Osteocyte (in vitro differentiated cells): ENCODE measurements at places on chromosomes 7 and 10. TPM values are rescaled to one million over a fixed set of nuclear protein-coding genes. Genes with fewer than 3 reads are reported as not detected.

DNA sequence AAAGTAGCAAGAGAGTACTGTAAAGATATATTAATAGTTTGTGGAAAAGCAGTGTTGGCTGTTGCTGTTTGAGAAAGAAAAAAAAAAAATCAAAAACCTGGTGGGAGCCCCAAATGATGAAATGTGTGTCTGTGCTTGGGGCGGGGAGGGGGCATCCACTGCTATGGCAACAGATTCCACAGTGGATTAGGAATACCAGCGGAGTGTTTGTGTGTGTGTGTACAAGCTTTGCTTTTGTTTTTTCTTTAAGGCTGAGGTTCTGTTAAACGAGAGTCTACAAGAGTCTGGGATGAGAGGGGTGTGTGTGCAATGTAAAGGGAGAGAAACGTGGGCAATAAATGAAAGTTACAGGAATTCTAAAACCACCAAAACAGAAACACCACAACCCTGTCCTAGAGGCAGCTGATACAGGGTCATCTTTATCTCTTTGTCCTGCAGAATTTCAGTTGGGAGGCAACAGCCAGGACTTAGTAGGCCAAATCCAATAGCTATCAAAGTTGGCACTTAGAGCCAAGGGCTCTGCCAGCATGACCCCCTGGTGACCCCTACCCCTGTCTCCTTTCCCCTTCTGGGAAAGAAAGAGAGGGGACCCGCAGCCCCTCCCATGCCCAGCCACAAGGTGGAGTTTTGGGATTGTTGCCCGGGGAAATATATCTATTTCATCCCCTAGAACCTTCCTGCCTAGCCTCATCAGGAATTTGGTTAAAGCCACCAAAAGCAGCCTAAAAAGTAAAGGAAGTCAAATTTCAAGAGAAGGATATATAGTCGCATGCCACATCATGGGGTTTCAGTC is 85.4 kb downstream of the OSBPL3 start:
- DNase-seq, result no peak

DNA sequence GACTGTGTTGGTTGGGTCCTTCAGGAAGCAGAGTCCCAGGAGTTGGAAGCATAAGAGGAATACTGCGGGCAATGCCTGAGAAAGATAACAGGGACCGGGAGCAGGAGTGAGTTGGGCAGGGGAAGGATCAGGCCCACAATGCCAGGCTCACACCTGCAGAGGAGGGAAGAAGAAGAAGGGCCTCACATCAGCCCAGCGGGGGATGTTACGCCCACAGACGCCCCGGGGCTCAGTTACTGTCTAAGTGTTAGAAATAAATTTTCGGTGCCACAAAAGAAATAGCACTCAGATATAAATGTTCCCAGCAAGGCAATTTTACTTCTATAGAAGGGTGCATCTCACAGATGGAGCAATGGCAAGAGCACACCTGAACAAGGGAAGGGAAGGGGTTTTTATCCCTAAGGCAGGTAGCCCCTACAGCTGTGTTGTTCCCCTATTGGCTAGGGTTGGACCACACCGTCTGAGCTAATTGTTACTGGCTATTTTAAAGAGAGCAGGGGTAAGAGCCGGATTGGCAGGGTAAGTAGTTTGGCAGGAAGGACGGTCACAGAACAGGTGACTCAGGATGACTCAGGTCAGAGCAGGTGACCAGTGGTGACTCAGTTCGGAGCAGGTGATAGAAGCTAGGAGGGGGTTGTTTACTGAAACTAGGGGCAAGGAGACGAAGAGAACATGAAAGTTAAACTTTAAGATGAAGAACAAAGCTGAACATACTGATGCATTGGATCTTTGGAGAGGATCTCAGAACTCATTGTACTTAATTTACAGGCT is at the start of gene NOS3:
Gene NOS3, plus strand, starts transcription at position 602 of the 771 bp plus-strand sequence. CDS start 2,787 bp downstream, outside the sequence.
- DNase-seq, result no peak

FAM237B gene
- not detected in 2 replicates for total RNA-seq

VWA2 gene
- not detected in 2 replicates for total RNA-seq

GRCh38 chr7:91949221-91950009 is 8.8 kb downstream of the AKAP9 start:
- no peak for DNase-seq

DNA sequence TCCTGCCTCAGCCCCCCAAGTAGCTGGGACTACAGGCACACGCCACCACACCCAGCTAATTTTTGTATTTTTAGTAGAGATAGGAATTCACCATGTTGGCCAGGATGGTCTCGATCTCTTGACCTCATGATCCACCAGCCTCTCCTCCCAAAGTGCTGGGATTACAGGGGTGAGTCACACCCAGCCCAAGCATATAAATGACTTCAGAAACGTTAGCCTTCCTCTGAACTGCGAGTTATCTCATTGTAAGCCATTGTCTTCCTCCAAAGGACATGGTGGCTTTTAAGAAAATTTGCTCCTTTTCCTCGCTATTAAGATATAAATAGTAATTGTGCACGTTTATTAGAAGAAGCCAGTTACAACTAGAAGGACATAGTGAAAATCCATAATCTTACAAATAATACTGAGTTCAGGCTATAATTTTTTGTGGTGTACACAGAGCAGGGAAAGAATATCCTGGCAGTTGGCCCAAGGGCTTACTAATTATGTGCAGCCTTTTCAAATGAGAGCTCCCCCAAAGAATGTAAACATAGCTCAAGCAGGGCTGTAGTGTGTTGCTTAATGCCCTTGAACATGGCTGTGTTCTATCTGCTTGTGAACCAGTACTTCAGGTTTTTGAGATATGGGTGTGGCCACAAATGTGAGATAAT is 495.8 kb downstream of the PARD3 start:
- DNase-seq, result no peak

DNA sequence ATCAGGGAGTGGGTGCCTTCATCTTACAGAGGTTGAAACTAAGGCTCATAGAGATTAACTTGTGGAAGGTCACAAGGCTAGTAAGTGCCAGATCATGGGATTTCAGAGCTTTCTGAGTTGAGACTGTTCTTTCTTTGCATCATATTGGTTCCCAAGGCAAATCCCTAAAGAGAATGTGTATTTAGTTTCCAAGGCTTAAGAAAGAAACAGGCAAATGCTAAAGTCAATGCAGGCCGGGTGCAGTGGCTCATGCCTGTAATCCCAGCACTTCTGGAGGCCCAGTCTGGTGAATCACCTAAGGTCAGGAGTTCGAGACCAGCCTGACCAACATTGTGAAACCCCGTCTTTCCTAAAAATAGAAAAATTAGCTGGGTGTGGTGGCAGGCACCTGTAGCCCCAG is 19.8 kb downstream of the CDK1 start:
- DNase-seq, result no peak

DNA2 gene
- 6.0 and 8.2 TPM in 2 replicates for total RNA-seq

TCAF2 gene
- 2.2 and 2.5 TPM in 2 replicates for total RNA-seq

WNT2 gene
- 9.5 and 11.5 TPM in 2 replicates for total RNA-seq

- no peak for DNase-seq
Observed at GRCh38 chr10:133275684-133276092, 980 bp downstream of the ADAM8 start.

ABCC2 gene
- 0.24 and 0.39 TPM in 2 replicates for total RNA-seq

GRCh38 chr7:157564517-157565177 is 227.8 kb downstream of the DNAJB6 start:
- DNase-seq, result no peak

DNA sequence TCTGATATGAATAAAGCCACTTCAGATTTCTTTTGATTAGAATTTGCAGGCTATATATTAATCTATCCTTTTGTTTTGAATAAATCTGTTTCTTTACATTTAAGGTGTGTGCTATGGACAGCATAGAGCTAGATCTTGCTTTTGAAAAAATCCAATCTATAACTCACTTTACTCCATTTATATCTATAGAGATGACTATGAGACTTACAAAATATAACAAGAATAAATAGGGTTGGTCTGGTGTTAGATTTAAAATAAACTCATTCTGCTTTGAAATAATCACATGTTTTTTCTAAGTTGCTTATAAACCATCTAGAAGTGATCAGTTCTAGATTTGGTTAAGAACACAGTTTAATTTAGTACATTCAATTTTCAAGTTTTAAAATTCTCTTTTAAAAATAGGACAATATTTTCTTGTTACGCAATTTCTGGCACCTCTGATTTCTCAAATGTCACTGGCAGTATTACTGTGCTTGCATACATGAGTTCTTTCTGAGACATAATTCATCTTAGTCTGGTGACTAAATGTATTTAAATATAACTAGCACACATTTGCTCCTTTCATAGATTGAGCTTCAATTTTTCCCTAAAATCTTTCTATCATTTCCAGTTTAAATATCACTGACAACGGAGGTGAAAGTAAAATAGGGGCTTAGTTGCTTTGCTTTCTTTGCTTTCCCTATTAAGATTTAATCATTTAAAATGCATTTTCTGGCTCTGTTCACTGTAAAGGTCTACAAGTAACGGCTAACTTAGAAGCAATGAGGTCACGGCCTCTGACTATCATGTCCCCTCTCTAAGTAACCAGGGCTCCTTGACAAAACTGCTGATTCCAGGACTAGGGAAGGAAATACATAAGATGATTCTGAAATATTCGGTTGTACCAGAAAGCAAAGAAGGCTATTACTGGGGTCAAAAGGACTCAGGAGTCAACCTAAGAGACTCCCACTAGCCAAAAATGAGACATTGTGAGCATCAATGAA is 89.3 kb downstream of the ICA1 start:
- no peak for DNase-seq

PNLIPRP3 gene
- total RNA-seq, result not detected in 2 replicates

DNA sequence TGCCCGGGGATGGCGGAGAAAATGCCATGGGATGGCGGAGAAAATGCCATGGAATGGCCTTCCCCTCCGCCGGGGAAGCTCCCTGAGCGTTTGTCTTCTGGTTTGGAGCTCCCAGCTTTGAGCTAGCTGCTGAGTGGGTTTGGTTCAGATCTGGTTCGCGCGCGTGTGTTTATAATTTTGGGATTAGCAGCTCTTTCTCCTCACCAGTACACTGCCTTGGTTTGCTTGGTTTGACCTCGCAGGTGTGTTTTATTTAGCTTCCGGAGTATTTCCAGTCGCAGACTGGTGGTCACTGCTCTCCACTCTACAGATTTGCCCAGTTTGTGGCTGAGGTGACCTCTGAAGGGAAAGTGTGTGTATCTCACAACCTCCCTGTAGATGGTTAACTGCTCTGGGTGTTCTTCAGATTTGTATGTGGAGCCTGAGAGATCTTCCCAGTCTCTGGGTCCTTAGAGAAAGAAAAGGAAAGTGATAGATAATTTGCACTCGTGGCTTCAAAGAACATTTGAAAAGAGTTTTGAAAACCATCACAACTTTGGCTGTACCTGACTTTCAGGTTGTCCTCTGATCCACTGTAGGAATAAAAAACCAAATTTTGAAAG is 597 bp downstream of the ZNF277 start:
- no peak for DNase-seq

GRCh38 chr10:63132651-63133055 is 475 bp upstream of the NRBF2 start:
- no peak for DNase-seq

FKBP6 gene
- not detected in 2 replicates for total RNA-seq

- no peak for DNase-seq
Observed at GRCh38 chr7:18177129-18177814, 149.6 kb upstream of the PRPS1L1 start.

CRTAC1 gene
- total RNA-seq, result 0.16 TPM in 2 replicates

DNA sequence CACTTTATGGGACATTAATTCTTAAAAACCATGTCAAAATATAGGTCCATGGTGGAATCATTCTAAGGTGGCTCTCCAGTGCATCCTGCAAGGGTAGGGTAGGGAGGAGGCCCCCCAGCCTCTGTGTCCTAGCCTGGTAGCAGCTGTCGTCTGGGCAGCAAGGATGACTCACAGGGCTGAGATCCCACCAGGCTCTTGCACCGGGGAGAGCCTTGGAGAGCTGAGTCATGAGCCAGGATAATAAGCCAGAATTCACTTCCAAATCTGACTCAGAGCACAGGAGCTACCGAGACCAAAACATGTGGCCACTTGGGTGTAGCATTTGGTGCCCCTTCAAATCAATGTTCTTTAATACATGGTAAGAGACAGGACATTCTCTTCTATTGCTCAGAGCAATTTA is 298.5 kb downstream of the NEBL start:
- DNase-seq, result no peak

- DNase-seq, result no peak
Observed at GRCh38 chr7:94288096-94288495, 106.6 kb upstream of the COL1A2 start.

- no peak for DNase-seq
Observed at GRCh38 chr7:129989466-129989865, 36.7 kb upstream of the UBE2H start.

DNA sequence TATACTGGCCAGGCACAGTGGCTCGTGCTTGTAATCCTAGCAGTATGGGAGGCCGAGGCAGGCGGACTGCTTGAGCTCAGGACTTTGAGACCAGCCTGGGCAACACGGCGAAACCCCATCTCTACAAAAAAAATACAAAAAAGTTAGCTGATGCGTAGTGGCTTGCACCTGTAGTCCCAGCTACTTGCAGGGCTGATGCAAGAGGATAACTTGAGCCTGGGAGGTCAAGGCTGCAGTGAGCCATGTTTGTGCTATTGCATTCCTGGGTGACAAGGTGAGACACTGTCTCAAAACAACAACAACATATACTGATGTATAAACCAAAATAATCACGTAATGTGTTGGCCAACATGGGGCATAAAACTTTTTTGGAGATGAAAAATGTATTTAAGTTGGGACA is 6.4 kb upstream of the NPM3 start:
- no peak for DNase-seq

GRCh38 chr10:84257343-84258020 is 12.6 kb downstream of the RGR start:
- peak; percentile 71 for DNase-seq

DNA sequence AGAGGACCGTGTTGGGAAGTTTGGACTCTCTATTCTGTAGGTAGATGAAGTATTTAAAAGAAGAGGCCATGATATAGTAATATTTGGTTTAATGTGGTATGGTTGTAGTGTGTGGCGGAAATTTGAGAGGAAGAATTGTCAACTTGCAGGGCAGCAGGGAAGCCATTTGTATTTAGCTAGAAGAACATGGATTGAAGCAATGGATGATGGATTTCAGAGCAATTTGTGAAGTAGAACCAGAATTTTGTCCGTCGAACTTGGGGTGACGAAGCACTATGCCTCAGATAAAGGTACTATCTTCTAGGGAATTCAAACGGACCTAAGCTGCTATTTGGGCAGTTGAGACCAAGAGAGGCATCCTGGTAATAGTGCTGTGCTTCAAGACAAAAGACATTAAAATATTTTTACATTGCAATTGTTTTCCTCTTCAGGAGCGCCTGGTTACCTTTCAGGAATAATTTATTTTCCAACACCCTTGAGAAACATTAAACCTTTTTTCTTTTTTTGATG is 615 bp upstream of the WBP1L start:
- no peak for DNase-seq

GRCh38 chr7:1721047-1721690 is 51.1 kb downstream of the ELFN1 start:
- DNase-seq, result no peak

DNA sequence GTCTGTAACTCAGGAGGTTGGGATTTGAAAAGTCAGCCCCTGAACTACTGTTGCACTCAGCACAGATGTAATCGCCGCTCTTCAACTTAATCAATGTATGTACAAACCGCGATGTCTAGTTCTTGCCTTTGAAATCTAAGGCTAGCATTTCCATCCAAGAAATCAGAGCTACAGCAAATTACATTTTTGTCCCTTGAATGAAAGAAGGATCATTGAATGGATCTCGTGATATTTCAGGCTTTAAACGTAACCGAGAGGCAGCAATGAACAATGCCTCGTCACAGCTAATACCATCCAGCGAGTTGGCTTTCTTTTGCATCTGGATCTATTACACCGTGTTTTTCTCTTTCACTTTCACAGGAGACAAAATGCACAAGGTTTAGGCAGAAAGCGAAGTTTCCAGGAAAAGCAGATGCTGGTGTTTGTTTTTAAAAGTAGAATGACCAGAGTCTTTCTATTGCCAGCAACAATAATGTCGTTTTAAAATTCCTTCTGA is 5.5 kb downstream of the SKIDA1 start:
- no peak for DNase-seq

LEP gene
- total RNA-seq, result not detected in 2 replicates
